Stimulated activated CD8-positive, alpha-beta memory T cell treated with anti-CD3 and anti-CD28 coated beads, Interleukin-4, amount 100 ng/mL, for 48 hours (primary cell): ENCODE measurements at places on chromosomes 1 and 21.

- DNase-seq: no peak
Observed at GRCh38 chr1:26112407-26112775, 767 bp downstream of the PDIK1L start.

GRCh38 chr1:245580651-245581050 lies 425.9 kb downstream of the KIF26B start:
- no peak for DNase-seq

DNA sequence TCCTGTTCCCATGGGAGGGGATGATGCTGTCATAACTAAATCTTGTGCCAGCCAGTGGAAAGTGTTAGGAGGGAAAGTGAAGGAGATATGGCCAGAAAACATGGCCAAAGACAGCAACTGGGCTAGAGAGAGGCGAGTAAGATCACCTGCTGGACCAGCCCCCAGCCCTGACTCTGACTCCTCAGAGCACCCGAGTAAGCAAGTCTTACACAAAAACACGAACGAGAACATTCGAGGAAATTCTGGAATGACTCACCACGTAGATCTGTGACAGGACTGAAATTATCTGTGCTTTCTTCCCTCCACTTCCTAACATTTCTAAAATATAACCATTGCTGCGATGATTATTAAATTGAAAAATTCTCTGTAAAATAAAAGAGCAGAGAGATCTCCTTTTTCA lies 9.2 kb downstream of the ZNF496 start:
- DNase-seq: peak; percentile 34

GRCh38 chr1:195153107-195153506 lies 1455.1 kb downstream of the KCNT2 start:
- no peak for DNase-seq

GRCh38 chr1:240109920-240110636 lies 18.4 kb downstream of the FMN2 start:
- DNase-seq: no peak

- peak; percentile 83 for DNase-seq
Observed at GRCh38 chr1:225911191-225912130, 12.6 kb downstream of the PYCR2 start.

GRCh38 chr1:110465814-110466380 lies 14.9 kb downstream of the PROK1 start:
- DNase-seq: no peak

- no peak for DNase-seq
Observed at GRCh38 chr1:205954819-205955404, 11.7 kb upstream of the SLC26A9 start.

DNA sequence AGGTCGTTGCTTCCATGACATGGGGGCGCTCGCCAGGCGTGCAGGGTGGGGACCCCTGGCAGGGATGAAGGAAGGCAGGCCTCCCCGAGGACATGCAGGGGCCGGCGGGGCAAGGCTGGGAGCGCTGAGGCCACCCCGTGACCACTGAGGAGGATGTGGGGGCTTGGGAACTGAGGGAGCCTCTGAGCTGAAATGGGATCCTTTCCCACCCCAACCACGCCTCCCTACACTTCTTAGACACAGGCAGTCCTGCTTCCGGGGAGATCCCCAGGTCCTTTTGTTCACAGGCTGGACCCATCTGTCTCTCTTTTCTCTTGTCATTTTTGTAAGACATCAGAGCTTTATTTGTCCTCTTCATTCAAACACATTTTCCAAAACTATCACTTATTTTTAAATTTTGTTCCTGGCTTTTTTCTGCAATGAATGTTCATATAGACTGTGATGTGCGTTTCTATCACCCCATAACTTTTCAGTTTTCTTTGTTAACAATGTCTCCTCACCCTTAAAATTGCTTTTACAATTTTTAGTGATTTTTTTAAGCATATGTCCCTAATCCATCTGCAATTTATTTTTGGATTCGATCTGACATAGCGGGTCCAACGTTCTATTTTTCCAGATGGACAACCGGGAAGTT lies 156.7 kb upstream of the BACE2 start:
- no peak for DNase-seq

- DNase-seq: no peak
Observed at GRCh38 chr1:1185101-1185765, 11.6 kb downstream of the TTLL10 start.

DNA sequence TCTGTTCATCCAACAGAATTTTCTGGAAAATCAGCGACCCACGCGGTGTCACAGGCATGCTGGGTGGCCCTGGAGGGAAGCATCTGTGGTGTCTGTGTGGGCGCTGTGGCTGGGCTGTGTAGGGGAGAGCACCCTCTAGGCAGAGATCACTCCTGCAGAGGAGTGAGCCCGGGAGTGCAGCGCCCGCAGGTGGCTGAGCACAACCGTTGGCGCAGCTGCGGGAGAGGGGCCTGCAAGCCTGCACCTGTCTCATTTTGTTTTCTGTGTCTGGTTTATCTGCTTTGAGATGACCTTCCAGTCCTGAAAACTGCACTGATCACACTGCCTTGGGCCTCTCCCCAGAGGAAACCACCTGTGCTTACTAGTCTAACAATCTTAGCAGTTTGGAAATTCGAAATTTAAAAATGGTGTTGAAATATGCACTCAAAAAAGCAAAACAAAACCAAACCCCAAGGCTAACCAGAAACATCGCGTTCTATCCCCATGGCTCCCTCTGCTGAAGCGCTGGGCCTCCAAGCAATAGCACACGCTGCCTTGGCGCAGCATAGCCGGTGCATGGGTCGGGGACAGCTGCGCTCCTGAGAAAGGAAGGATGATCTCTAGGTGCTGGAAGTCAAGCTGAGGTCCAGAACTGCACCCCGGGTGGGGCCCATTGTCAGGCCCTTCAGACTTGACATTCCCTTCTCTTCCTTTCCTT lies 4.8 kb downstream of the FAM3B start:
- peak; percentile 28 for DNase-seq

DNA sequence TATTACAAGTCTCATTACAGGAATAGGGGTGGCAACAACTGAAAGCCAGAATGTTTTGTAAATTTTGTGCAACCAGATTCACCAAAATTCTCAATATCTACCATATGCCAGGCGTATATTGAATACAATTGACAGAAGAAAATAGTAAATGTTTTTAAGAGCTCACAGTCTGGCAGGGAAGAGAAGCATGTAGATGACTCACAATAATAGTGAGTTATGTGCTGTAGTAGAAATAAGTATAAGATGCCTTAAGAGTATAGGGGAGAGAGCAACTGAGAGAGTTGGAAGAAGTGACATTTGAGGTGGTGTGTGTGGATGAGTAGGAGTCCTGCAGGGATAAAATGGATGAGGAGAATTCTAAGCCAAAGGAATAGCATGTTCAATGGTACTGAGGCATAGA lies 170.5 kb upstream of the FGGY start:
- no peak for DNase-seq

DNA sequence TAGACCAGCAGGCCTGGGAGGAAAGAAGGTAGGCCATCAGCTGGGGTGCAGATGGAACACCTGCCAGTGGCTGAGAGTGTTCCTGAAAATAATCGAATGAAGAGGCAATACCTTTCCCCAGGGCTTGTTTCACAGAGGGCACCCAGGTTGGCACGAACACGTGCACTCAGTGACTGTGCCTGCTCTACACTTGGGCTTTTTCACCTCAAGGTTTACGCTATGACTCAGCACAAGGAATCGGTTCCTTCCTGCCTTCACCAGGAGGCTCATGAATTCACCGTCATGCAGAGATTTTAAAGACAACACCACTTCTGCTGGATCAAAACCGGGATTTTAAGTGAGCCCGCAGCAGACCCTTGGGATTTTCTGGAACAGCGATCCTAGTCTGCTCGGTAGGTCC lies 118.5 kb upstream of the ADAR start:
- DNase-seq: peak; percentile 47

DNA sequence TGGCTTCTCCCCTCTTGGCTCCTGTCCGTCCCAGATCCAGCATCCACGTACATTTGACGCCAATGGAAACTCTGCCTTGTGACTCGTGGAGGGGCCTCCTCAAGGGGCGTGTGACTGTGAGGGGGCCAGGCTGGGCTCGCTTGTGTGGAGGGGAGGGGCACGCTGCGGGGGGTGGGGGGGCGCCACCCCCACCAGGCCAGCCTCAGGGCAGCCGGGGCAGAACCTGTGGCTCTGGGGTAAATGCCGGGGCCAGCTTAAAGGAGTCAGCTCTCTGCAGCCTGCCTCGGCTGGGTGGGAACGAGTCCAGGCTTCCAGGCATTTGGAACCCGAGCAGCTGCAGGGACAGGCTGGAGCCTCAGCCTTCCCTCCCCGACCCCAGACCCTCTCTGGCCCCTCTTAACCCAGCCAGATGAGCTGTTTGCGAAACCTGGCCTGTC lies 94.1 kb downstream of the SIK1 start:
- no peak for DNase-seq

GRCh38 chr1:151072224-151072623 lies 1.7 kb downstream of the GABPB2 start:
- DNase-seq: no peak

- peak; percentile 95 for DNase-seq
Observed at GRCh38 chr1:156096640-156097391, 14.6 kb upstream of the MEX3A start.

DNA sequence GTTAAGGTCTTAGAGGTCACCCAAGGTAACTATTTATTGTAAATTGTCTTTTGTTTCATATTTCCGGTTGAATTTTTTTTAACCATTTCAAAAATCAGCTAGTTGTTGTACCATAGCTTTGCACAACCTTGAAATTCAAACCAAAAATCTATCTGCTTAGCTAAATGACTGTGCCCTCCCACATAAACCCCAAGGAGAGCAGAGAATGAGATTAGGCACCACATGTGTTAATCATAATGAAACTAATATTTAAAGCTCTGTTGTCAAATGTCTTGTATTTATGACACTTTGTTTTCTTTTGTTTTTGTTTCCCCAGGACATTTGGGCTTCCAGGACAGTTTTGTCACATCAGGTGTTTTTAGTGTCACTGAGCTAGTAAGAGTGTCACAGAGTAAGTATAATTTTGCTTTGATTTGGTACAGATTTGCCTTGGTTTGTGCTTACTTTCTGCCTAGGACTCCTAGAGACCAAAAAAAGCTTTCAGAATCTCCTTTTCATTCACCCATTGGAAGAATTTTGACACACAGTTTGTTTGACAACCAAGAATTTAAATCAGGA lies 249.9 kb downstream of the NFIA start:
- no peak for DNase-seq
